Activated CD4-positive, alpha-beta memory T cell treated with anti-CD3 and anti-CD28 coated beads for 36 hours (primary cell): ENCODE measurements at places on chromosomes 1 and 21.

- H3K4me1 ChIP-seq, result no peaks in the 10 kb centered on the region
- H3K4me3 ChIP-seq, result no peak overlapping the region
These were observed 43.4 kb downstream of the IGSF5 start for GRCh38 chr21:39788383-39788782.

- H3K27me3 ChIP-seq, result no peaks in the 10 kb centered on the region
- H3K4me1 ChIP-seq, result no peaks in the 10 kb centered on the region
- H3K27ac ChIP-seq, result no peak overlapping the region
- no peak overlapping the region for H3K4me3 ChIP-seq
These were observed 136.3 kb downstream of the PEX14 start for GRCh38 chr1:10610901-10611600.

DNA sequence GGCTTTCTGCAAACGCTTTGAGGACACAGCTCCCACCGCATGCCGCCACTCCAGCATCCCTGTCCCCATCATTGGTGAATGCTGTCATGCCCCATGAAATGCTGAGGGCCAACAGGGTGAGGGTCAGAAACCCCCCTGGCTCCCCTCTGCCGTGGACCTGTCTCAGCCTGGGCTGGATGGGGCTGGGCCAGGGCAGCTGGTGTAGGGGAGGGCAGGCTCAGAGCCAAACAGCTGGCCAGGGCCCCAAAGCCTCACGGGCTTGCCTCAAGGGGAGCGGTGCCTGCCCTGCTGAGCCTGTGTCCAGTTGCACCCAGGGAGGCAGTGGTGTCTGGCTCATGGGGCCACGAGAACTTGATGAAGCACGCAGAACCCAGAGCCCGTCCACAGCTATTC, 49.7 kb downstream of the S100B start:
- no peak overlapping the region for H3K27ac ChIP-seq
- peaks cover 21% of the 10 kb centered on the region for H3K36me3 ChIP-seq
- H3K4me3 ChIP-seq, result no peak overlapping the region
- no peak for DNase-seq
- H3K27me3 ChIP-seq, result no peaks in the 10 kb centered on the region

DNA sequence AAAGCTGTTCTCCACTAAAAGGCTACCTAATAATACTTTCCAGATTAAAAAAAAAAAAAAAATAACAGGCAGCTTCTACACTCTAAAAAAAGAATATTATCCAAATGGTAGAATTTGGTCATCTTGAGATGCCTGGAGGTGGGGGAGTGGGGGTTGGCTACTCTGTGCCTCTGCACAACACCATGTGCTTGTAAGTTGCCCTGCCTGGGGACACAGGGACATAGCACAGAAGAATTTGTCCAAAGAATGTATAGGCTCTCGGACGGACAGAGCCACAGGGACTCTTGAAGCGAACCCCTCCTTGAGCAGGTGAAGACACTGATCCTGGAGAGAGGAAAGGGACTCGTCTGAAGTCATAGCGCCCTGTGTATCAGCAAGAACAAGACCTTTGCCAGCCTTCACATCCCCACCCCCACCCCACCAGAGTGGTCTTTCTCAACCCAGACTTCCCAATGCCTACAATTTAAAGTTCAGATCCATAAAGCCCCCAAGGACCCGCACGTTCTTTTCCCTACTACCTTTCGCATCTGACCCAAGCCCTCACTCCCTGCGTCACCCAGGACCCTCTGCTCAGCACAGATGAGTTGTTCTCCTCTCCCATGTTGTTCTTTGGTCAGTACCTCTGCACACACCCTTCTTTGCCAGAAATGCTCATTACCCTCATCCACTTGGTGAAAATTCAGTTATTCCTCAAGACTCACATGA, 72.6 kb downstream of the LGR6 start:
- peaks cover 34% of the 10 kb centered on the region for H3K27me3 ChIP-seq
- no peaks in the 10 kb centered on the region for H3K36me3 ChIP-seq
- no peak overlapping the region for H3K4me3 ChIP-seq
- no peaks in the 10 kb centered on the region for H3K4me1 ChIP-seq
- H3K27ac ChIP-seq, result no peak overlapping the region
- no peak for DNase-seq

- no peaks in the 10 kb centered on the region for H3K36me3 ChIP-seq
- peak overlapping the region; percentile 68 for H3K4me3 ChIP-seq
- H3K27ac ChIP-seq, result peak overlapping the region; percentile 81
- peaks cover 43% of the 10 kb centered on the region for H3K4me1 ChIP-seq
These were observed 9.3 kb downstream of the MAP3K6 start for GRCh38 chr1:27357281-27358037.
